Central memory CD8-positive, alpha-beta T cell (primary cell): ENCODE measurements at places on chromosomes 3 and 15.

DNA sequence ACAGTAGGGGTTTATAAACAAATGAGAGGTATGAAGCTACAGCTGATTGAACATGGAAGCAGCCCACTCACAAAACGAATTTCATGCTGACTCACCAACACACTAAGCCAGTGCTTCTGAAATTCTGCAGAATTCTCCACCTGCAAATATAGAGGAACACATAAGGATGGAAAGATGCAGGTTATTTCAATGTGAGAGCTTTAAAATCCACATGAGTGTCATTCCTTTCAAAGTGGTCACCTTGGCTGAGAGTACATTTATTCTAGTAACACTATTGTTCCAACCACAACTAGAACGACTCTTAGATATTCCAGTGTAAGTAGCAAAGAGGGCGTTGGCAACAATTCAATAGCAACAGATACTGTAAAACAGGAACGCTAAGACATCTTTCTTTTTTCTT is 189.9 kb upstream of the TSC22D2 start:
- DNase-seq: no peak

DNA sequence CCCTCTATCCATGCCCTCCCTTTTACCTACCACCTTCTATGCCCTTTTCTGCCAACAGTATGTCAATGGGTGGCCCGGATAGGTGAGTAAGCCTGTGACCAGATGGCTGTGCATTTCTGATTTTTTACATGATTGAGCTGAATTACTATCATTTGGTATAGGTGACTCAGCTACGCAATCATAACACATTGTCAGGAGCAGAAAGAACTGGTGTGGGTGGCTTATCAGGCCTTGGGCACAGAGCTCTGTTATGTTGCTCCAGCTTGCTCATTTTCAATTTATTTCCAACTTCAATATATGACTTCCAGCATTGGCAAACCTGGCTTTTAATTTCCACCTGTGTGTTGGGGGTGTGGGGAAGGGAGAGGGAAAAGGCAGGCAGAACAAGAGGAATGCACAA is 86.6 kb upstream of the AGBL1 start:
- DNase-seq: no peak

DNA sequence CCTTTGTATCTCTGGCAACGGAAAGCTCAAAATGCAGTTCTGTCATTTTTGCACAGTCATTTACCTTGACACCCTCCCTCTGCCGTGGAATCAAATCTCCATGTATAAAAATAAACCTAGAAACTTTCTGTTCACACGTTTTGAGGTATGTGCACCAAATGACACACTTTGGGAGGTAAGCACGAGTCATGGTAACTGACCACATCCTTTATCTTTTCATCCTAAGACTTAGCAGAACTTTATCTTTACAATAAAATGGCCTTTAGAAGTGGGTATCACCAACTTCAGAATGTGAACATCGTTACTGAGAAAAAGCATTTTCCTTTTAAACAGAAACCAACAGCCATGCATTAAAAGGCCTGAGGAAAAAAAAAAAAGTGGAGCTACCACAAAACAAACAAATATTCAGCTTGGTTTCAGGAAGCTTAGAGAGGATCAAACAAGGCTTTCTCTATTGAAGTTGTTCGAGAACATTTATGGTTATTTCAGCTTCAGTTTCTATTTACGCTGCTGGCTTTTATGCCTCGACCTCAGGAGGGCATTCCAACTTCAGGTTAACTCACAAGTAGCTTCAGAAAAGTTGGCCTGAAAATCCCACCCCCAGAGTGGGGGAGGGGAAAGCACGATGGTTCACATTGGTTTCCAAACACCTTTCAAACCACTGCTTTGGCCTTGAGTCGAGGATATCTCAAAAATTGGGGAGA is 171.1 kb upstream of the ICE2 start:
- DNase-seq: peak; percentile 48

- DNase-seq: no peak
Measured at GRCh38 chr3:54659347-54659746, 268.5 kb downstream of the LRTM1 start.

DNA sequence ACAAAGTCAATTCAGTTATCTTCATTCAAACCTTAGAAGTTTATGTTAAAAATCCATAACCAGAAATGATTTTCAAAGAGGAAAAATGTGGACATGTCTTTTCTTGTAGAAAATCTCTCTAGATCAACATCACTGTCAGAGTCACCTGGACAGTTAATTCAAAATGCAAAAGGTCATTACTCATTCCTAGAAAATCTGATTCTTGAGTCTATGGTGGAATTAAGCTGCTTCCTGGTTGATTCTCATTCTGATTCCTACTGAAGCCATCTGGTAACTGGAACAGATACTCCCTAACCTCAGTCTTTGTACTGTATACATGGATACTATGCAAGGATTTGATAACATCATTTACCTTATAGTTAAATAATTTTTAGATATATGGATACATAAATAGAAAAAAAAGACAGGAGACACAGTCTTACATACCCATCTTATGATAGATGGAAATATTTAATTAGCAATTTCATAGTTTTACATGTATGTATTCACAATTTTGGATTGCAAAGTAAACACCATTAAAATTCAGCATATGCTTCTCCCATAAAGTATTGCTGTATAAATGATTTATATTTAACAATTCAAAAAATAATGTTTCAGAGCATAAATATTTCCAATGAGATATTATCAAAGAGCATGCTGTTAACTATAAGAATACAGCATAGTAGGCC is 693.2 kb upstream of the CCDC54 start:
- no peak for DNase-seq

DNA sequence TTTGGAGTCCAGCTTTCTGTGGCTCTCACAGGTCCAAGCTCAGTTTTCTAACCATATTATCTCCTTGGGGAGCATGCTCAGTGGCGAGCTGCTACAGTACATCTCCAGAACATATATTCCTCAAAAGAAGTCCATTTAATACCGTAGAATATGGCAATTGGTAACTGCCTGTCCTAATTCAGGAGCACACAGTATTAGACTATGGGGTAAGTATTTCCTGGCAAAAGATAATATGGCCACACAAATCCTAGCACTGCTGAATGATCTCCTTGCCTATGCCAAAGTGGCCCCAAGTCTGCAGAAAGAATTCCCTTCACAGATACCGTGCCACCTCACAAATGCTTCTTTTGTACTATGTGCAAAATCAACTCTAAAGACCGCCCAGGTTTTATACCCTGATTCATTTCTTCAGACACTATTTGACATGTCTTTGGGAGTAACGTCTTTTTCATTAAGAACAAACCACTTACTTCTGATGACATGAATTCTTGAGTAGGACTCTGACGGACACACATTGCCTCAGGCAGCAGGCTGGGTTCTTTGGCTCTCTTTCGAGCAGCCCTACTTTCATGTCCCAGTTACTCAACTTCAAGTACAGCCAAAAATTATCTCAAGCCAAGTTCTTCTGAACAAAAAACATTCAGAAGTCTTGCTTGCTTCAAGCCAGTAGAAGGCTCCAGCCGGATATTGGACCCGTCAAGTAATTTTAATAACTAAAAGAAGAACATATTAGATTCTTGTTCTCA is 368.3 kb upstream of the DCBLD2 start:
- no peak for DNase-seq

DNA sequence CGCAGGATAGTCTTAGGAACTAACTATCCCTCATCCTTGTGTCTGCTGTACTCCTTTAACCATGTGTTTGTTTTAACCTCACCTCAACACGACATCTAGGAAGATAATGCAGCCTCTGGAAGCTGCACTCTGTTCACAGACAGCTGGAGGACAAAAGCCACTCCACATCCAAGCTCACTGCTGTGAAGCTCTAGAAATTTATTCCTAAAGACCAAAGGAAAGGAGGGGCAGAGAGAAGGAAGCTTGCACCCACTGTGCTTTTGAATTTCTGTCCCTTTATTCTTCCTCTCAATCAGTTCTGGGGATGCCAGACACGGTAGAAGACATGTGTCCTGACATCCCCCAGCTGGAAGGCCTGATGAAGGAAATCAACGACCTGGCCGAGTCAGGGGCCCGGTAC is 182.9 kb upstream of the CHRM5 start:
- DNase-seq: no peak

DNA sequence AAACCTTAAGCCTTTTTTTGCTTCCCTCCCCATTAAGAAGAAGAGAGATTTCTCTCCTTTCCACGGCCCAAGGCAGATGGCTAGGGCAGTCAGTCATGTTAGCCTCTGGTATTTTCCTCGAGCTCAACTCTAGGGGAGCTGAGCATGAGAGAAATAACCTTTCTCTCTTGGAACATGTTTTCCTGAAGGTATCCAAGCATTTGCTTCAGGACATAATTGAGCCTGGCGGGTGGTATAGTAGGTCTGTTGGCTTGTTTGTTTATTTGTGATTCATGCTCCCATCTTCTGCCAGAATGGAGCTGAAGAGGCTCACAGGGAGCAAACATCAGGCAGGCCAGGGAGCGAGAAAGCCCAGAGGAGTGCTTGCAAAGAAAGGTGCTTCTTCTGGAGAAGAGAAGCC is 102.5 kb downstream of the MESD start:
- no peak for DNase-seq

DNA sequence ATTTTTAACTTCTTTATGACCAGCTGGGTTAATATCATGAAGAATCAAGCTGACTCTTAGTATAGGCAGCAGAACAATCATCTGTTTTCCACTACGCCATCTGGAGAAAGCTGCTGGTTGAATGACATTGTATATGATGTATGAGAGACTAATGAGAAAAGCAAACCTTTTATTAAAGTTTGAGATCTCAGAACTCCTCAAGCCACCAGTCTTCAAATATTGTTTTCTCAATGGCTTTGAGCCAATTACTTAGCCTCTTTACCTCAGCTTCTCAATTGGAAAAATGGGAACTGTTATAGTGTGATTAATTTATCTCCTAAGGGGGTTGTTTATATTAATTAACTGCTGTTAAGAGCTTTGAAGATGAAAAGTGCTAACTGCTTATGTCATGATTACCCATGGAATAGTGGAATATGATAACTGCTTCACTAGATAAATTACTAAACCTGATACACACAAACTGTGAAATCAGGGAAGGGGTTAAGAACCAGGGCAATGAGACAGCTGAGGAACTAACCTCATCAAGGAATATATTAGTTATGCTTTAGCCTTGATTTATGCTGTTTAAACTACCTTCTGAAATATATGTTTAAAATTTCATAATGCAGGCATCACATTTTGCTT is 330.1 kb downstream of the SOX2 start:
- DNase-seq: no peak

DNA sequence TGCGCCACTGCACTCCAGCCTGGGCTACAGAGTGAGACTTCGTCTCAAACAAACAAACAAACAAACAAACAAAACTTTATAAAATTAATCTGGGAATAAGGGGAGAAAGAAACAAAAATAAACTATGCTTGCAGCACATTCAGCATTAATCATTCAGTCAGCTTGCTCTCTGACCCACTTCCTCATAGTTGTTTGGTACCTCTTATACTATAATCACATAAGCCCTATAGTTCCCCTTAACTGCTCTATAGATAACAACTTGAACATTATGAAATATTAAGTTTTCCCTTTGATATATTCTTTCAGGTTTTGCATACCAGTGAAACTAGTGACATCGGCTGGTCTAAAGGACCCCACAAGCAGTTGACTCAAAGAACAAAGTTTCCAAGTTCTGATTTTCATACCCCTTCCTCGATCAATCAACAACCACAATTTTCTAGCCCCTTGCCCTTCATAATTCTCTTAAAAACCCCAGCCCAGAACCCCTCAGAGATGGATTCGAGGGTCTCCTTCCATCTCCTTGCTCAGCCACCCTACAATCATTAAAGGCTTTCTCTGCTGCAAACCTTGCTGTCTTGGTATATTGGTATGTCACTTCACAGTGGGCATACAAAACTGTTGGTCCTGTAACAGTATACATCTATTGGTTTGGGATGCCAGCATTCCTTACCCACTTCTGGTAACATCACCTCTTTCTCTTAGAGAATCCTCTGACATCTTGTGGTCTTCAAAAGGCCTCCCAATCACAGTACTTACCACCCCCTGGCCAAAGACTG is 26.4 kb downstream of the BCL2L10 start:
- DNase-seq: no peak

DNA sequence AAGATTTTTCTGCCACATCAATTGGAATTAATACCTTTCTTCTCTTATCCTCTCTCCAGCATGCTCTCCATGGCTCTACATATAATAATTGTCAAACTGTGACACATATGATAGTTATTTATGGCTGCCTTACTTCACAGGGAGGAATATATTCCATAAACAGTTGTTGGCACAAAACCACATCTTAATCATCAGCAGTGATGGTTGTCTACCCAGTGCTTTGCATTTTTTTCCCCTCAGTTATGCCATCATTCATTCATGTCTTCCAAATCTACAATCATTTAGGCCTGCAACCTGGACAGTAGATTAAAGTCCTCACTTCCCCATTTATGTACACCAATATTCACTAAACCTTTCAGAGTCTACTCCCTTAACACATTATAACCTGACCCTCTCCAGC is 107.7 kb downstream of the THRB start:
- DNase-seq: no peak

- DNase-seq: no peak
Measured at GRCh38 chr3:78867409-78868372, 900.1 kb downstream of the ROBO1 start.

DNA sequence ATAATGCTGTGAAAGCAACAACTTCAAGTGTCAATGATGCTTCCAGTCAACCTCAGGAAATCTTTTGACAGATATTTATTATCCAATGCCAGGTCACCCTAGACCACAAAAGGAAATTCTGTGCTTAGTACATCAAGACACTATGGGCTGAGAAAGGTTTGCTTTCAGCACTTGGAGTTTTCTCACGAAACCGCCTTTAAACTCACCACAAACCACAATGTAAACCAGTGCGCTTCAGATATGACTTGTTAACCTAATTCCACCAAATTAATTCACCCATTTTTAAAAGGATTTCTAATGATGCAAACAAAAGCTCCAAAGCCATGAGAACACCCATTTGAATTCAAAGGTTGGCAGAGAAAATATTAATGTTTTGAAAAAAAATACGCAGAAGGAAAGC is 292.9 kb upstream of the NR2F2 start:
- DNase-seq: no peak

DNA sequence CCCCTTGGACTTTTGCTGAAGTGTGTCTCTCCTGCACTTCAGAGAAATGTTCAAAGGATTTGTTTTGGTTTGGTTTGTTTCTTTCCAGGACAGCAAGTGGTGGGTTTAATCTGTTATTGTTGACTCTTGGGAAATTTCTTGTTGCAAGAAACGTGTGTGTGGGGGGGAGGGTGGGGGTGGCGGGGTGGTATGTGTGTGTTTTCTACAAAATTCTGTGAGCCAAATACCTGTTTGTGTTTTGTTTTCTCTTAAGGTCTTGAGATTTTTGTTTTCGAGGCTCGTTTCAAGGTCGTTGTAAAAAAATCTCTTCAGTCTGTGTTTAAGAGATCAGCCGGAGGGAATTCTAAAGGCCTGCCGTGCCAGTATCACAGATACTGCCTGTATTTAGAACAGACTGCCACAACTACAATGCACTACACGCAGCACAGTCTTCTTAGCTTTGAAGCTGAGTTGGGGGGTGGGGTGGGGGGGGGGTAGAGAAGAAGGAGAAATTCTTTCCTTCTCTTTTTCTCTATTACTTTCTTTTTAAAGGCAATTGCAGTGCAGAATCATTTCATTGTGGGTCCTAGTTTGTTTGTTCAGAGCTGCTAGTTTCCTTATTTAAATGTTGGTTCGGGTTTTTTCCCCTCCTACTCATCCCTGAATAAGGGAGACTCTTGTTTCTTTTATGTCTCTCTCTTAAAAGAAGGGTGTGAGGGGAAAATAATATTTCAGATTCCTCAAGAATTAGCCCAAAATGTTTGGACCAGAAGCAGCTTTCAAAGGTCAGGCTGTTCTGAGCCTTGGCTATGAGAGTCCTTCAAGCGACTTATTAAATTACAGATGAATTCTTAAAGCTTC is 1.4 kb upstream of the BCL6 start:
- no peak for DNase-seq

- no peak for DNase-seq
Measured at GRCh38 chr3:156211583-156211982, 91.2 kb downstream of the KCNAB1 start.

GRCh38 chr15:40232625-40233070 is 6.2 kb upstream of the PAK6 start:
- no peak for DNase-seq
